T follicular helper cell (primary cell): ENCODE measurements at places on chromosomes 7 and 10.

DNA sequence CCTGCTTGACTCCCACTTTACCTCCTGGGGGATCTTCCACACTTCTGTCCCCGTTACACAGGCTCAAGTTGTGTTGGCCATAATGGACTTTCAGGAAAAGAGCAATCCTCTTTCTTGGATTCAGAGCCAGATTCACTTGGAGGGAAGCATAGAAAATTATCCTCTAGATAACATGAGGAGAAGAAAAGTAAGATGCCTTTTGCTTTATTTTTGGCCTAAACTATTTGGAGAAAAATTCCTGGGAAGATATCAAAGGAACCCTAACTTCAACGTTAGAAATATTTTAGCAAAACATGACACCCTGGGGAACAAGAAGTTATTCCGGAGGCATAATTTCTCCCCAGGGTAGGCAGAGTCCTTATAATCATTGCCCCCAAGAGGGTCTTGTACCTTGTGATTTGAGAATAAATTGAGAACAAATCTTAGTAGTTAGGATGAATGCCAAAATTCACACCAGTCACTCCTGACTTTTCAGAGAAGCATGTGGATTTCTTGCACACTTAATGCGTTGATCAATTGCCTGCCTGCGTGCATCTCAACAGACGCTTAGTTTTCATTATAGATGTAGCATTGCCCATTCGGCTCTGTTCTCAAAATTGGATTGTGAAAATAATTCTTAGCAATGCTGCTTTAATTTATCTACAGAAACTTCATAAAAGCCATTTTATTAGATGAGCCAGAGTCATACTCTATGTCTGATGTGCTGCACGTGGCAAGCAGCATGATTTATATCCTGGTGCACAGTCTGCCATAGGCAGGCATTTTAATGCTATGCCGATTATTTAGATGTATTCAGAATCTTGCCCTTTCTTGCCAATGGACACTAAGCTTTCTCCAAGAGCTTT, 224.4 kb downstream of the C7orf25 start:
- no peak for DNase-seq

DNA sequence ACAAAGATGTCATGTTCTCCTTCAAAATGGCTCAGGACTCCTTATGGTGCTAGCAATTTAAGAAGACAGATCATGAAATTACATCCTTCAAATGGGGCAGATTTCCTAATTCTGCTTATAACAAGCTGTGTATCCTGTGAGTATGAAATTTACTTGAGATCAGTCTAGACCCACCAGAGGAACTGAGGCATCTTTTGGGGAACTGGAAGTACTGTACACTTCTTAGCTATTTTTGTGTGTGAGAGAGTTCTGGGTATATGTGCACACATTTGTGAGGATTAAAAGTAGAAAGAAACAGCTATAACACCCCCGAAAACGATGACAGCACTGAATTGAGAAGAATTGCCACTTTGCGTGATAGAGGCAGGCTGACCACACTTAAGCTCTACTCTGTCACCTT, 187.0 kb upstream of the CCDC6 start:
- DNase-seq: no peak

- DNase-seq: no peak
Measured at GRCh38 chr7:82317257-82317721, 126.3 kb downstream of the CACNA2D1 start.

DNA sequence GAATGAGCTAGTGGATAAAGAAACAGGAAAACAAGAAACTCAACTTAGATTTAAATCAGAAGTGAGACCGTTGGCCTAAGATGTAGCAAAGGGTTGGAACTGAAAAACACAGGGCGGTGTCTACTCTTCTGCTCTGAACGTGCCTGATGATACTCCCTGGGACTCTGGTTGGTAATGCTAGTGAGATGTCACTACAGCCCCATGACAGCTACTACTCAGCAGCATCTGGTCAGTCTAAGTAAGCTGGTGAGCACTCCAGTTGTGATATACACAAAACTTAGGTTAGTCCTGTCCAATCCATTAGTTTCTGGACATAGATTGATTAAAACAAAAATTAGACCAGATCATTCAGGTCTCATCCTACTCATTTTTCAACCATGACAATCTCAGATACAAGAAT, 15.4 kb downstream of the MYPN start:
- no peak for DNase-seq

DNA sequence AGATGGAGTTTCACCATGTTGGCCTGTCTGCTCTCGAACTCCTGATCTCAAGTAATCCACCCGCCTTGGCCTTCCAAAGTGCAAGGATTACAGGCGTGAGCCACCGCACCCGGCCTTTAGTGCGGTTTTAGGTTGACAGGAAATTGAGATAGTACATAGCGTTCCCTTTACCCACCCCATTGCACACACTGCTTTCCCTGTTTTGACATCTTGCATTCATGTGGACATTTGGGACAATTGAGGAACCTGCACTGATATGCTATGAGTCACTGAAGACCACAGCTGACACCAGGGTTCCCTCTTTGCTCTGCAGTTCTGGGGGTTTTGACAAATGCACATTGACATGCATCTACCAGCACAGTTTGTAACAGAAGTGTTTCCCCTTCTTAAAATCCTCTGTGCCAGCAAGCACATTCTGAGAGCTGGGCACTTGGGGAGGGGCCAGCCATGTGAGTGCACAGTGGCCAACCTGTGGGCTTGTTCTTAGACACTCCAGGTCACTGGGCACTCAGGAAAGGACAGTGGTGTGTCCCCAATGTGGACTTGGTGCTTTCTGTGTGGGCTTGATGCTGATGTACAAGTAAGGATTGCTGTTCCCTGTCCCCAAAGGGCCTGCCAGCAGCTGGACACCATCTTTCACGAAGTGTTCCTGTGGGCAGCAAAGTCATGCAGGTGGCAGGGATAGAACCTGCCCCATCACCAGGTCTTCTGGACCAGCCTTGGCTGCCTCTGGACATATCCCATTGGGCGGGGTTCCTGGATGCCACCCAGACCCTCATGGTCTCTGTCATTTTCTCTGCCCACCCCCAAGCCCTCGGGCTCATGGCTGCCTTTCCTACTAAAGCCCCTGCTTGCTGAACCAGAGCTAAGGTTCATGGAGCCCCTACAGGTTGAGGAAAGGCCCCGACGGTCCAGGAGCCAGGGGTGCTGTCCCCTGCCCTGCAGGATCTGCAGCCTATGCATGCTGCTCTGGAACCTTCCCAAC, 579.8 kb downstream of the GLRX3 start:
- no peak for DNase-seq

- DNase-seq: no peak
Measured at GRCh38 chr7:150371996-150372270, 3.3 kb downstream of the REPIN1 start.

- no peak for DNase-seq
Measured at GRCh38 chr7:44224974-44225565, 24.3 kb downstream of the YKT6 start.

DNA sequence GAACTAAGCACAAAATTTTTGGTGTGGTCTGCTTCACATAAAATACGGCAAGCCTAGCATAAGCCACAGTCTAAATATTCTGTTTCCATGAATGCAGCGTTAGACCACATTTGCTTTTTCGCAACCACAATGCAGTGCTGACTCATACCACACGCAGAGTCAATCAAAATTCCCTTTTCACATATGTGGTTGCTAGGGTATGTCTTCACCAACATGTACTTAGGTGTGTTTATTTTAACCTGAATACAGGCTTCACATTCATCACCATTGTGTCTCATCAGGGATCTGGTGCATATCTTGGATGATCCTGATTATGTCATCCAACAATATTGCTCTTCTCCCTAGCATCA, 90.8 kb downstream of the CHN2 start:
- no peak for DNase-seq

DNA sequence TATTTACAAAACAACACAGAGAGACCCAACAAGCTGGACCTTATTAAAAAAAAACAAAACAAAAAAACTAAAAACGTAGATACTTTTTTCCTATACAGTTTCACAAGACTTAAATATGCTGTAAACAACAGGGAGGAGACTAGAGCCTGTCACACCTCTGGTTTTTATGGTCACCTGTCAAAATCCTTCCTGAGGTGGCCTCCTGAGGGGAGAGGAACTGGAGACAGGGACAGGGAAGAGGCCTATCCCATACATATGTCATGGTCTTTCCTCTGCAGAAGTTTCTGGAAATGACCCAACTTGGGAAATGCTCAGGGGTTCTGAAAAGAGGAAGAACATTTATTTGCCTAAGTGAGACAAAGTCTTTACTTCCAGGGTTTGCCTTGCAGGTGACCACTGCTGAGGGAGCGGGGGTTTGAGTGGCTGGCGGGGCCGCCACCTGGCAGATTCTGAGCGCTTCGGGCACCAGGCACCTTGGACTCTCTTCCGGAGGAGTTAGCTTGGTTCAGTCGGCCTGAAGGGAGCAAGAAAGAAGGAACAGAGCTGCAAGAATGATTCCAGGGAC, 18.3 kb downstream of the CPA1 start:
- no peak for DNase-seq

DNA sequence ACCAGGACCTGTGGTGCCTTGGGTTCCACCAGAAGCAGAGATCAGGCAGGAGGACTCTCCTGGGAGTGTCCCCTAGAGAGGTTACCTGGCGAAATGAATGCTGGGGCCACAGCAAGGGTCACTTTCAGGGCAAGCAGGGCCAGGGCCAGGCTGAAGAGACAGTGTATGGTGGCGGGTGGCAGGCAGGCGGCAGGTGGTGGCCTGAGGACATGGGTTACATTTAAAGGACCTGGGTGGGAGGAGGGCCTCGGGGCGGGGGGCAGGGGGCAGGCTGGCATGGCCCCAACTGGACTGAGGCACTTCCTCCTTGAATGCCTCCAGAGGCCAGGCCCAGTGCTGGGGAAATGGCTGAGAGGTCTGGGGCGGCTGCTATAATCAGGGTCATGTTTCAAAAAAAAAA, 14.7 kb upstream of the TBRG4 start:
- DNase-seq: no peak

DNA sequence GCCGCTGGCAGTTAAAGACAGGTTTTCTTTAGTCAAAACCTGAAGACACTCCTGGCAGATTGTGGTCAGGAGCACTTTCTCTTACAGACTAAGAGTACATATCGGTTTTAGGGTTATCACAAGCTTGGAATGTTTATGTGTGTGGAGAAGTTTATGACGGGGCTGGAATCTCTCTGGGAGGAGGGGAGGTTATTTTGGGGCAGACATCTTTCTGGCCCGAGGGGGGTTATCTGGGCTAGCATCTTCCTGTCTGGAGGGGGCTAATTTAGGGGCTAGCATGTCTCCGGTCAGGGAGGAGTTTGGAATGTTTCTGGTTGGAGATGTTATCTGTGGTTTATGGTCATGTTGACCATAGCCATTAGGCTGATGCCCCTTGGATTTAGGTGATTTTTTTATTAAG, 141.2 kb upstream of the KIF5B start:
- no peak for DNase-seq

DNA sequence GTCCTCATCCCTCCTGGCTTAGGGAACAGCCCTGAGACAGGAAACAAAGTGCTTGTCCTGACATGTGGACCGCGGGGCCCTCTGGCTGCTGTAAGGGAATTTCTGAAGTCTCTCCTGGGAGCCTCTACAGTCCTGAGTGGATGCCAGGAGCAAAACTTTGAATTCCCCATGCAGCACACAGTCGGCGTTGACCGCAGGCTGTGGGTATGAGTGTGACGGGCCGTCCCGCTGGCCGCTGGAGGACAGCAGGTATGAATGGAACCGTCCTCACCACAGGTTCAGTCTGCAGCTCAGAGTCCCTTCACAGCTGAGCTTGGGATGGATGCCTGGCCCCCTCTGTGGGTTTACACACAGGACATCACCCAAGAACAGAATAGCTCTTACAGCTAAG, 94.9 kb downstream of the GPR26 start:
- no peak for DNase-seq

- DNase-seq: no peak
Measured at GRCh38 chr7:50333221-50333651, 28.7 kb downstream of the IKZF1 start.

DNA sequence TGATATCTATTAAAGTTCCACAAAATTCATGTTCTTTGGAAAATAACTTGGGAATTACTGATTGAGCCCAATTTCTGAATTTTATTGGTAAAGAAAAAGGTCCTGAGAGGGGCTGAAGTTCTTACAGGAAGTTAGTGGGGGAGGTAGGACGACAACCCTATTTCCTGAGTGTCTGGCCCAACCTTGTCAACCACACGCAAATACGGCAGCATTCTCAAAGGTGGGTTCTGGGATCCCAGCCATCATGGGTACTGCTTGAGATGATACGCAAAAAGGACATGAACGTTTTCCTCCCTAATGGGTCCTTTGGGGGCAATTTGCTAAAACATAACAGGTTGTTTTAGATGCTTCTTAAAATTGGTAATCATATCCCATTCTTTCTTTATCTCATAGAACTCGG, 2.7 kb upstream of the PDCD4 start:
- peak; percentile 57 for DNase-seq

GRCh38 chr7:1040790-1041189, 3.6 kb upstream of the GPR146 start:
- DNase-seq: no peak

- peak; percentile 45 for DNase-seq
Measured at GRCh38 chr10:21740989-21741388, 207.0 kb downstream of the MLLT10 start.
